ENCODE measurements at places on chromosomes 3 and 15.
A peak's percentile ranks its signal among the peaks of the same experiment; 100 is the strongest.

DNA sequence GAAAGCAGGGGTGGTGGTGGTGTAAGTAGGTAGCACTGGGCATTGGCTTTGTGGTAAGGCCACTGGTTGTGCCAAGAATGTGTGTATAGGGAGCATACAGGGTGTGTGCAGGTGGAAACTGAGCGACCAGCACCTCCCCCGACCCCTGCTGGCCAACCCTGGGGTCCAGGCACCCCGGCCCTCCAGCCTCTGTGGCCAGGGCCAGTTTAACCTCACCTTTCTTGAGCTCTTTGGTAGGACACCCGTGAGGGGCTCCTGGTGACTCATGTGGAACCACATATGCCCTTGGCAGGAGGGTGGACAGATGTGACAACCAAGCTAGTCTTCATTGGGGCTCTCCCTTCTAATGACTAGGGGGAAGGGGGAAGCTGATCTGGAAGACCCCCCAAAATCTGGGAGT is 19.5 kb downstream of the SHF start:
- no peak for DNase-seq

DNA sequence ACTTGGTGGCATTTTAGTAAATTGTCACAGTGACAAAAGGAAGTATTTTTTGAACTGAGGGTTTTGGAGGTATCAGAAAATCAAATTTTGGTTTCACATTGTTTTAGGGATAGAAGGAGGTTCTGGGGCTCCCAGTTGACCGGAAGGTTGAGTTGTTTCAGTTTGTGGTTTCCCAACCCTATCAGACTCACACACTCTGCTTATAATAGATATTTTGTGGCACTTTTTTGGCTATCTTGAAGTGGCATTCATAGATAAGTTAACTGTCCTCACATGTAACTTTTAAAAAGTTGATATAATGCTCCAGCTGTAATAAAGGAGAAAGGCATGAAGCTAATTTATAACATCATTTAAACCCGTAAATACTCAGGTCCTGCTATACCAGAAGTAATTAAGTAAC is 12.8 kb downstream of the ARMC8 start:
- no peak for DNase-seq

- DNase-seq = no peak
Measured at GRCh38 chr3:62669161-62669560, 206.1 kb downstream of the CADPS start.

GRCh38 chr3:140942221-140943104 is 827 bp downstream of the SLC25A36 start:
- DNase-seq = peak; percentile 63

- no peak for DNase-seq
Measured at GRCh38 chr3:93981649-93982048, 1.7 kb downstream of the ARL13B start.

GRCh38 chr3:110430146-110430545 is 641.5 kb upstream of the NECTIN3 start:
- DNase-seq = no peak

DNA sequence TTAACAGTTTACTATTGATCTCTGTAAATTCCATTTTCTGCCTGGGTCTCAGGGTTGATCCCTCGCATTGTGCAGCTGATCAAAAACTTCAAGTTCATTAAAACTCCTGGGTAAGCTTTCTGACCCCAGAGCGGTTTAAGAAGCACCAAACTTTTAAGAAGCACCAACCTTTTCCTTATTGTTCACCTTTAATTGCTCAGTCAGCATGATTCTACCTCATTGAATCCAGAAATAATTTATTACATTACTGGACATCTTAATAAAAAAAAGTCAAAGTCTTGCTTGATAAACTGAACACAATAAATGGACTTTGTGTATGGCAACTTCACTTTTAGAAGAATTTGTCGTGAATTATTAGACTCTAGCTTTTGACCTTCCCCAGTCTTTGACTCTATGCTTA is 46.9 kb downstream of the HDGFL3 start:
- no peak for DNase-seq

GRCh38 chr15:67181221-67181639 is 73.2 kb downstream of the AAGAB start:
- DNase-seq = no peak

- DNase-seq = peak; percentile 53
Measured at GRCh38 chr15:25849157-25849921, 13.8 kb downstream of the ATP10A start.

- DNase-seq = peak; percentile 83
Measured at GRCh38 chr3:52123106-52123725, 31.0 kb downstream of the POC1A start.

- no peak for DNase-seq
Measured at GRCh38 chr3:184619369-184619768, 57.8 kb downstream of the EPHB3 start.

DNA sequence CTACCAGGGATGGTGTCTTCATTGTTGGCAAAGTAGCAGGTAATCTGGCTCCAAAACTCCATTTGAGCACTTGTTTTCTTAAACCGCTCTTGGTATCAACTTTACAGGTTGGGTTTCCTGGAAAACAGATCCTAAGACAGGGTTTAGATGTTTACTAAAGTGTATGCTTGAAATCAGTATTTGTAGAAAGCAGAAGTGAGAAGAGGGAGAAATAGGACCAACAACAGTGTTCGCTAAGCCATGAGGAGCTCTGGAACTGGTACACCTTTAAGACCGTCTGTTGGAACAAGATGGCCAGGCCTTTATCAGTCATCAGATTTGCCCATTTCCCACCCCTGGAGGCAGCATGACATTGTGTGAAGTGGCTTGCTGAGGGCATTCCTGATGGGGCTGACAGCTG is 171.0 kb upstream of the COL8A1 start:
- no peak for DNase-seq

GRCh38 chr15:87881026-87881425 is 375.5 kb downstream of the NTRK3 start:
- no peak for DNase-seq

DNA sequence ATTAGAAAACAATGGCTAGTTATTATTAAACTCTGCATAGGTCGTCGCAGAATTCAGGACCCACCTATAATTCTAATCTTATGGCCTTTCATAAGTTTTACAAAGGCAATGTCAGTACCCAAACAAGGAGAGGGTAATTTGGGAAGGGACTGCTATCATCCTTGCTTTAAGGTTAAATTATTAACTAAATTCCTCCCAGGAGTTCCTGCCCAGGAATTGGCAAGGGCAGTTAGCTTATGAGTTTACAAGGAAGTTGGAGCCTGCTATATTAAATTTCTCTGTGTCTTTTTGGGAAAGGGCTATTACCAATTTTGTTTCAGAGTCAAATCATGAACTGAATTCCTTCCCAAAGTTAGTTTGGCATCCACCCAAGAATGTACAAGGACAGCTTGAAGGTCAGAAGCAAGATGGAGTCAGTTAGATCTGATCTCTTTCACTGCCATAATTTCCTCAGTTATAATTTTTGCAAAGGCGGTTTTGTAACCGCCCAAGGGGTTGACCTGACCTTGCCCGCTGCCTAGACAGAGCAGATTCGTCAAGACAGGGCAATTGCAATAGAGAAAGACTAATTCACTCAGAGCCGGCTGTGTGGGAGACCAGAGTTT is 45.3 kb upstream of the LHFPL4 start:
- no peak for DNase-seq

GRCh38 chr15:61195116-61196002 is 33.7 kb downstream of the RORA start:
- no peak for DNase-seq
